H9 (cell line): ENCODE measurements at places on chromosomes 4 and X. TPM values are rescaled to one million over a fixed set of nuclear protein-coding genes. Genes with fewer than 3 reads are reported as not detected.
A peak's percentile ranks its signal among the peaks of the same experiment; 100 is the strongest.

Gene PTTG2
- total RNA-seq, result not detected in 2 replicates

Gene RBMXL3
- total RNA-seq, result not detected in 2 replicates

Gene TASL
- total RNA-seq, result not detected in 2 replicates

DNA sequence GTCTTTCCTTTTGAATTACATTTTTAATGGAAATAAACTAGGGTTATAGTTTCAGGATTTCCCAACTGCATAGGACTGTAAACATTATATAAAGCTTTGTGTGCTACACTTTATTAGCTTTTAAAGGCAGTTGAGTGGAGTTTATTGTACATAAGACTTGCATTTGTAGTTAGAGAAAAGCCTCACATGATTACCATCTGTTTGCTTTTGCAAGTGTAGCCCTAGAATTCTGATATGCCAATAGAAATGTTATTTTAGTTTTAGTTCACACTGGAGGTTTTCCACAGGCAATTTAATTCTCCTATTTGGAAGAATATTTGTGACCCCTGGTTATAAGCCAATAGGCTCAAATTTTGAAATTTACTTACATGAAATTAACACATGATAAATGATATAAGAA, 41.3 kb upstream of the ANK2 start:
- DNase-seq, result no peak

GRCh38 chrX:3320471-3321046, 25.9 kb downstream of the MXRA5 start:
- no peak for DNase-seq

DNA sequence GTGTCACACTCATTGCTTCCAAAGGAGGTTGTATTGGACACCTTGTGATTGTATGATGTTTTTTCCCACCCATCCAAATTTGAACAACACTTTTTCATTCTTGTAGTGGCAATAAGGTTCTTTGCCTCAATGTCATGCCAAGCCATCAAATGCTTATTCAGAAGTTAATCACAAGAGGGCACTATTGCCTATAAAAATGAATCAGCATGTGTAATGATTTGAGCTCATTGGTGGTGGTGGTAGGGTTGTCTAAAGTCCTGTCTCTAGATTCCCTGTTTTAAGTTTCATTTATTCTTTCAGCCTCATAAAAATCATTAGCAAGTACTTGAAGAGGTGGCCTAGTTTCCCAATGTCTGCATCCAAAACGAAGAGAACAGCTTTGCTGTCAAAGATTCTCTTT, 37.0 kb downstream of the IRS4 start:
- DNase-seq, result no peak

DNA sequence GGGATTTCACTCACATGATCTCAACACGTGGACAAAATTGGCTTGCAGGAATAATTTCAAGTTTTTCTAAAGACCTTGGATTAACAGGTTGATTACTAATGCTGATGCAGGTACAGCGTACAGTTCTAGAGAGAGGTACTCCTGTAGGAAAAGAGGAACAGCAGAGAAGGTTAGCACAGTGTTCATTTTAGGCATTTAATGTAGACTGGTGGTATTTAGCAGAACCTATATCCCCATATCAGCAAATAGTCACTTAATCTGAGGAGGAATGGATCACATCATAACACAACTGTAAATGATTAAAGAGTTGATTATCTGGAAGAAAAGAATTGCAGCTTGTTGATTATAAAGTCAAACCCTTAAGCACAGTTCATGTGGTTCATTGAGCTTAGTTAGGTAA, 620 bp downstream of the CXCL10 start:
- DNase-seq, result no peak

- DNase-seq, result no peak
Measured at GRCh38 chr4:42643685-42644084, 13.2 kb downstream of the ATP8A1 start.

DNA sequence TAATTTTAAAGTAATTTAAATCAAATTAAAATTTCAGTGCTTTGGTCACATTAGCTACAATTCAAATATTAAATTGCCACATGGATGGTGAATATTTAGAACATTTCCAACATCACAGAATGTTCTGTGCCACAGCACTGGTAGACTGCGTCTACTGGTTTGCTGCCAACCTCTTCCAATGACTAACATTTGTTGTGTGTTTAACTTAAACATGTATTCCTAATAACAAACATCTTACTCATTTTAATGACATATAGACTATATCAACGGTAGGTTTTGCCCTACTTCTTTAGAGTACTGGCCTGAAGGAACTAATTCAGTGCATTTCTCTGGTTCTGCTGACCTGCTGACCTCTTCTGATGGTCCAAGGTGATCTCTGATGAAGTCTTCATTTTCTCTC, 157.6 kb downstream of the DCK start:
- no peak for DNase-seq

GRCh38 chr4:185708348-185708747, 103.6 kb downstream of the SORBS2 start:
- no peak for DNase-seq

DNA sequence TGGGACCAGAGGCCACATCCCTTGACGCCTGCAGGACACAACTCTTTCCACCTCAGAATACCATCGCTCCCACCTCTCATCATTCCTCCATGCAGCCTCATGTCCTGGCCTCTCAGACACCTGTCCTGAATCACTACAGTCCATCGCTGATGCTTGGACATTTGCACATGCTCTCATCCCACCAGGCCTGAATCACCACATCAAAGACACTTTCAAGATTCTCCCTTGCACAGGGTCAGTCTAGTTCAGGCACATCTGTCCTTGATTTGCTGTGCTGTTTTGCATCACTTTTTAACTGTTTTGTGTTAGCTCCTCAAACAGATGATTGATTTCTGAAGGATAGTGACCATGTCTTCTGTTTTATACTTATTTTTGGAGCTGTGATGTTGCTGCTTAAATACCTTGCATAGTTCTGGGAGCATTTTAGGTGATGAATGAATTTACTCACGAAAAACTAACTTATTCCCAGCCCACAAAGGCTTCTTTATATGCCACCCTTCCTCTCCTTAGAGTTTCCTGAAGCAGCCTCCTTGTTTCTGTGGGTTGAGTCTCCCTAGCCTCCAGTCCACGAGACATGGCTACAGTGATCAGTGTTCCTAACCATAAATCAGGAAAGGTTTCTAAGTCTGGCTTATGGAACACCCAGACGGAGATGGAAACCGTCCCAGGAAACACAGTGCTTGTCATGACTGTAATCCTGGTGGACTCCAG, 2.6 kb downstream of the FAM114A1 start:
- no peak for DNase-seq

DNA sequence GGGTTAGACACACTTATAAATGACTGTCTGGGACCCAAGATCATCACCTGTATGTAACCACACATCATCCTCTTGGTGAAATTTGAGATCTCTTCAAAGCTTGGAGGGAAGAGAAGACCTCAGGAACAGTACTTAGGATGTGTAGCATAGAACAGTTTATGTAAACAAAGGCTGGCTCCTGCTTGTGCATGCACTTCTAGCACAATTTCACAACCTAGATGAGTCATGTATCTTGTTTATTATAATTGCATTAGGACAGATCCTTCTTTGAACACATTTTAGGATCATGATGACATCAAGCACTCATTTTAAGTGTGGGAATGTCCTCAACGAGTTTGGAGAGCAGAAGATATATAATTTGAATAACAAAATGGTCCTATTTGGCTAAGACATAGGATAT, 26.3 kb upstream of the ZMAT1 start:
- DNase-seq, result no peak

DNA sequence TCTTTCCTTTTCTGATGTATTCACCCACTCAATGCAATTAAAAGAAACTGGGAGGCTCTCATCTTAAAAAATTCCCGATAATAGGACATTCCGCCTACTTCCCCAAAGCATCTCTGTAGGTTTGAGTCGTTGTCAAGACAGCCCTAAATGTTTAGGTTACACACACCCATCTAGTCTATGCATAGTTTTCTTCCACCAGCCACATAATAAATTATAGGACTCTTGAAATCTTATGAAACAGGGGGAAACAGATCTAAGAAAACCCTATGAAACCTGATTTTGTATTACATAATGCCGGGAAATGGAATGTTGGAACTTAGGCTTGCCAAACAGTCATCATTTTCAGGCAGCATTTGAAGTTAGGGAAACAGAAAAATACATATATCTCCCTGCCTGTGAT, 150.0 kb downstream of the PRKX start:
- no peak for DNase-seq

- no peak for DNase-seq
Measured at GRCh38 chr4:52350926-52351325, 299.8 kb downstream of the SPATA18 start.

DNA sequence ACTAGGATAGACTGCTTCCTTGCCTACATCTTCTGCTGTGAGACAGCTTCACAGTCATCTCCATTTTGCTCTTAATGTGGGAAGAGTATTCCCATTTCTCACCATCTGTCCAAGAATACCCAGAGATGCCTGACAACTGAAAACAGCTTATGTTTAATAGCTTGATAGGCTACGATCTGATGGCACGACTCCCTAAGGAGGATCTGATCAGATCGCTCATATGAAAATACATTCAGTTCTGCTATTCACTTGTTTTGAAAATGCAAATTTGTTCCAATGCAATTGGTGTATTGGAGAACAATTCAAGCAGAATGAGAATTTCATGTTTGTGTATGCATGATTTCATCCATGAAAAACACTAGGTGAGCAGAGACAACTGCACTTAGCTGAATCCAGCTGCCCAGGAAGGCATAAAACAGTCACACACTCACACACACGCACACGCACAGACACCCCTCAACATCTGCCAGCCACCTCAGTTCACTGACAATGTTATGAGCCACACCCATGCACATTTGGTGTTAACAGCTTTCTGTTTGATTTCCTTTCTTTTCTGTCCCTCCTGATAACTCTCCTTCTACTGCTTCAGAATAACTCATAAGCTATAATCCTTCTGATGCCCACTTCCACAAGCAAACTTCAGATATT, 29.6 kb downstream of the TRIML1 start:
- no peak for DNase-seq

DNA sequence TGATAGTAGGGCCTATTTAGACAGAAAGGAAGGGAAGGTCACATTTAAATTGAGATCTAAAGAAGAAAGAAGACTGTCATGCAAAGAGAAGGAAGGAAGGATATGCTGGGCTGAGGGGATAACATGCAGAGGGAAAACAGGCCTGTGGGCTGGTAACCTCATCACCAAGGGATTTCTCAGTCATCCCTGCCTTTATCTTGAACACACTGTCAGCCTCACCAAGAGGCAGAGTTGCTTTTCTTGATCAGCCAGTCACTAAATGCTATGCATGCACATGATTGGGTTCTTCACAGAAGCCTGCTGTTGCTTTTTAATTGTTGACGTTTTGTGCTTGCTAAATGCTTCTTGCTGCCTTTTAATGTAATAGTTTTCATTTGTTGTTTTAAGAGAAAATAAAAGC, 113.0 kb downstream of the ARHGAP24 start:
- DNase-seq, result no peak

- peak; percentile 94 for DNase-seq
Measured at GRCh38 chr4:152045807-152046571, 285.2 kb upstream of the GATB start.

- DNase-seq, result no peak
Measured at GRCh38 chr4:89269121-89269666, 38.4 kb downstream of the GPRIN3 start.

DNA sequence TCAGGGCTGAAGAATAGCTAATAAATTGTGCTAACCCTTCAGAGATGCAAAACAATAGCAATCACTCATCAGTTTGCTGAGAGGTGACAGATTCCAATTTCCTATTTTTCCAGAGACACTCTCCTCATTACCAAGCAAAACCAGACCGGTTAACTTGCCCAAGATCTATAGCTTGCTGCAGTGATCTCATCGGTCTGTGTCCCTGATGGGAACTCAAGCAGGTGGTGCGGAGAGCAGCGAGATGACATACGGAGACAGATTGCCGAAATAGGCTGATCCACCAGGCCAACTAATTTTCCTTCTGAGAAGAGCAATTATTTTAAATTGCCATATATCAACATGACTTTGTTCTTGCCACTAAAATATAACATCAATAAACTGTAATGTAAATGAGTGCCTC, 10.5 kb upstream of the DCHS2 start:
- no peak for DNase-seq

GRCh38 chr4:159141193-159141592, 38.3 kb downstream of the RAPGEF2 start:
- no peak for DNase-seq

DNA sequence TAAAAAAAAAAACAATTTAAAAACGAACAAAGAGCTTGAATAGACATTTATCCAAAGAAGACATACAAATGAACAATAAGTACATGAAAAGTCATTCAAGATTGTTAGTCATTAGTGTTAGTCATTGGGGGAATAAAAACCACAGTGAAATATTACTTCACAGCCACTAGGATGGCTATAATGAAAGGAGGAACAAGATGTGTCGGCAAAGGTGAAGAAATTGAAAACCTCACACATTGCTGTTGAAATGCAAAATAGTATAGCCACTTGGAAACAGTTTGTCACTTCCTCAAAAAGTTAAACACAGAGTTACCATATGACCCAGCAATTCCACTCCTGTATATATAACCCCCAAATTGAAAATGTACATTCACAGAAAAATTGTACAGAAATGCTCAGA, 45.2 kb upstream of the SLC39A8 start:
- DNase-seq, result no peak

- peak; percentile 26 for DNase-seq
Measured at GRCh38 chrX:100048156-100048555, 361.9 kb downstream of the PCDH19 start.
